ENCODE measurements at places on chromosomes 13 and 19.
A peak's percentile ranks its signal among the peaks of the same experiment; 100 is the strongest.

- DNase-seq: peak; percentile 90
These were observed 10.4 kb downstream of the GP6 start for GRCh38 chr19:55027472-55028337.

GRCh38 chr13:112844411-112844810 lies 124.6 kb upstream of the MCF2L start:
- no peak for DNase-seq

DNA sequence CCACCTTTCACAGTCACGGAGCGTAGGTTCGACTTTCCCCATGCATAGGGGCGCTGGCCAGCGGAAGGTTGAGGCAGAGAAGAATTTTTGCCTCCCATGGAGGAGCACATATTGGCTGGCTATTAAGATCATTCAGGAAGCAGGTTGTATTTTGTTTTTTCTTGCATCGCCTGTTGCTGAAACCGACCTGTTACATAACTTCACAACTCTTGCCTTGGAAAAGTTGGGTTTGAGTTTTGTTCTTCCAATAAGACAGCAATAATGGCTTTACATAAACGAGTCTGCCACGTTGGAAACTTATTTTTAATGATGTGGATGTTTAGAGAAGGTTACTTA lies 1.4 kb downstream of the UPF1 start:
- DNase-seq: no peak

GRCh38 chr13:25752957-25753551 lies 298.8 kb downstream of the SHISA2 start:
- DNase-seq: peak; percentile 92
